Lung (tissue), 17 donors: ENCODE measurements at places on chromosomes 1 and 21. TPM values are rescaled to one million over a fixed set of nuclear protein-coding genes. Genes with fewer than 3 reads are reported as not detected.

- no peaks in the 10 kb centered on the region for H3K4me1 ChIP-seq
- no peak overlapping the region for H3K27ac ChIP-seq
- no peaks in the 10 kb centered on the region for H3K36me3 ChIP-seq
- H3K4me3 ChIP-seq = no peak overlapping the region
- no peak for DNase-seq
Measured at GRCh38 chr1:224745394-224745793, 129.3 kb downstream of the CNIH3 start.

- H3K4me3 ChIP-seq = peak overlapping the region; percentile 84
- no peak for DNase-seq
- peaks cover 2% of the 10 kb centered on the region for H3K36me3 ChIP-seq
- peak overlapping the region; percentile 62 for H3K27ac ChIP-seq
Measured at GRCh38 chr1:54716299-54717047, 812 bp downstream of the TTC4 start.

- no peak overlapping the region for H3K27ac ChIP-seq
- H3K4me1 ChIP-seq = peaks cover 3% of the 10 kb centered on the region
- no peaks in the 10 kb centered on the region for H3K27me3 ChIP-seq
Measured at GRCh38 chr1:28718586-28719331, 18.0 kb upstream of the YTHDF2 start.

DNA sequence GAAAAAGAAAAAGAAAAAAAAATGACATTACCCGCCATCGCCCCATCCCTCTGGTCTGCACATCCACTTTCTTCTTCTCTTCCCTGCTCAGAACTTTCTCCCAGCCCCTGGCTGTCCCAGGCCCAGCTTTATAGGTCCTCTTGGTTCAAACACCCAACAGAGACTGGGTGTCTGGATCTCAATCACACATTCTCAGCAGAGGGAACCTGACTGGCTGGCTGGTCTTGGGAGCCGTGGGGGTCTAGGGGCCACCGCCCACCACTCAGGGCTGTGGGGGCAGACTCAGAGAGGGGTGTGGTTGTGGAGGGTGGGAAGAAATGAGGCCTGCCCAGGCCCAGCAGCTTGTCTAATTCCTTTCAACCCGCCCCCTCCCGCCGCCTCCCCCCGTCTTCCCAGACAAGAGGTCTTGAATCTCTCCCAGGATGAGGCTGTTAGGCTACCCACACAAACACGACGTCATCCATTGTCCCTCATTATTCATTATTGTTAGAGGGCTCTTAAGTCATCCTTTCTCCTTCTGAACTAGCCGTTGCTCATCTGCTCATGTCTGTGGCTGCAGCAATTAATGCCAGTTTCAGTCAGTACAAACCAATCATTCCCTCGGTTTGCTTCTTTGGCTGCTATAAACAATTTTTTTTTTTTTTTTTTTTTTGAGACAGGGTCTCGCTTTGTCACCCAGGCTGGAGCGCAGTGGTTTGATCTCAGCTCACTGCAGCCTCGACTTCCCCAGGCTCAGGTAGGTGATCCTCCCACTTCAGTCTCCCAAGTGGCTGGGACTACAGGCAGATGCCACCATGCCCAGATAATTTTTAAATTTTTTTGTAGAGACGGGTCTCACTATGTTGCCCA lies 40.6 kb upstream of the CLIC4 start:
- peak; percentile 56 for DNase-seq
- peaks cover 5% of the 10 kb centered on the region for H3K4me1 ChIP-seq
- H3K27me3 ChIP-seq = no peaks in the 10 kb centered on the region
- no peak overlapping the region for H3K4me3 ChIP-seq
- no peaks in the 10 kb centered on the region for H3K36me3 ChIP-seq

GRCh38 chr1:89907727-89908212 lies 86.9 kb downstream of the LRRC8D start:
- DNase-seq = no peak
- H3K27me3 ChIP-seq = no peaks in the 10 kb centered on the region
- H3K4me3 ChIP-seq = no peak overlapping the region
- H3K36me3 ChIP-seq = no peaks in the 10 kb centered on the region
- H3K4me1 ChIP-seq = peaks cover 4% of the 10 kb centered on the region

- H3K27me3 ChIP-seq = peaks cover 30% of the 10 kb centered on the region
- no peak overlapping the region for H3K4me3 ChIP-seq
- no peak for DNase-seq
Measured at GRCh38 chr1:65260851-65261473, 48.4 kb upstream of the DNAJC6 start.

GRCh38 chr21:41874611-41875010 lies 4.5 kb downstream of the PRDM15 start:
- H3K27me3 ChIP-seq = no peaks in the 10 kb centered on the region
- DNase-seq = no peak
- no peaks in the 10 kb centered on the region for H3K4me1 ChIP-seq
- no peak overlapping the region for H3K4me3 ChIP-seq
- H3K27ac ChIP-seq = no peak overlapping the region

- no peak overlapping the region for H3K27ac ChIP-seq
- H3K36me3 ChIP-seq = no peaks in the 10 kb centered on the region
- no peaks in the 10 kb centered on the region for H3K27me3 ChIP-seq
- no peaks in the 10 kb centered on the region for H3K4me1 ChIP-seq
- DNase-seq = no peak
Measured at GRCh38 chr1:181356505-181357340, 126.6 kb upstream of the CACNA1E start.

DNA sequence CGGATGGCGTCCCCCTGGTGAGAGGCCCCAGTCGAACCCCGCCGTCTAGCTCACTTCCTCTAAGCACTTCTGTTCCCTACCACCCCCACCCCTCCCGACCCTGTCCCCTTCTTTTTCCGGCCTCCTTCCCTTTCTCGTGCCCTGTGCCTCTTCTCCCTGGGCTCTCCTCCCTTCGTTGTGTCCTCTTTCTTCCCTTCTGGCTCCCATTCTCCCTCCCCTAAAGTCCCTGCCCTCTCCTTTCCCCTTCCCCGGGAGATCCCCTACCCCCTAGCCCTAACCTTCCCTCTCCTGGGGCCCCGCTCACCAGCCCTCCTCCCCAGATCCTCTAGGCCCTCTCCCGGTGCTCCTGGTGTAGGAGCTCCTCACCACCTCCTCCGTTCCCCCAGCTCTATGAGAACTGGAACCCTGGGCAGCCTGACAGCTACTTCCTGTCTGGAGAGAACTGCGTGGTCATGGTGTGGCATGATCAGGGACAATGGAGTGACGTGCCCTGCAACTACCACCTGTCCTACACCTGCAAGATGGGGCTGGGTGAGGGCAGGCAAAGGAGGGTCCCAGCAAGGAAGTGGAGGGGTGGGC lies 15.9 kb downstream of the BCAN start:
- peaks cover 23% of the 10 kb centered on the region for H3K27me3 ChIP-seq
- no peak overlapping the region for H3K4me3 ChIP-seq
- no peak overlapping the region for H3K27ac ChIP-seq
- no peaks in the 10 kb centered on the region for H3K36me3 ChIP-seq
- DNase-seq = no peak
- H3K4me1 ChIP-seq = peaks cover 21% of the 10 kb centered on the region

TRAPPC3 gene
- total RNA-seq = 61.8 TPM

SH2D1B gene
- total RNA-seq = 0.61 TPM

LGR6 gene
- total RNA-seq = 4.1 TPM
